ENCODE measurements at places on chromosomes 1 and 21.

DNA sequence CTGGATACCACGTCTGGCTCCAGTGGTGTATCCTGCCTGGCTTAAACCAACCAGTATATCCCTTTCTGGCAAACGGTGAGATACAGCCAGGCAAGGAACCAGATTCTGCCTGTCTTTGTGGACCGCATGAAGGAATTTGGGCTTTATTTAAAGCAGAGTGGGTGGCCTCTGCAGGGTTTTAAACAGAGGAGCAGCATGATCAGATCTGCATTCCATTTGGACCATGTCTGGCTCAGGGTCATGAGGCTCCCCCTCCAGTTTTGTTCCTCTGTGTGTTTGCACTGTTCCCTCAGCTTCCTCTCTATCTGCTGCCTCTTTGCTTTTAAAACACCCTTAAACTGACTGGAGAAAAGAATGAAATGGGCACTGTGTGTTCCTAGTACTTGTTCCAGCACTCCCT, 195.0 kb downstream of the GIPC2 start:
- DNase-seq, result no peak

DNA sequence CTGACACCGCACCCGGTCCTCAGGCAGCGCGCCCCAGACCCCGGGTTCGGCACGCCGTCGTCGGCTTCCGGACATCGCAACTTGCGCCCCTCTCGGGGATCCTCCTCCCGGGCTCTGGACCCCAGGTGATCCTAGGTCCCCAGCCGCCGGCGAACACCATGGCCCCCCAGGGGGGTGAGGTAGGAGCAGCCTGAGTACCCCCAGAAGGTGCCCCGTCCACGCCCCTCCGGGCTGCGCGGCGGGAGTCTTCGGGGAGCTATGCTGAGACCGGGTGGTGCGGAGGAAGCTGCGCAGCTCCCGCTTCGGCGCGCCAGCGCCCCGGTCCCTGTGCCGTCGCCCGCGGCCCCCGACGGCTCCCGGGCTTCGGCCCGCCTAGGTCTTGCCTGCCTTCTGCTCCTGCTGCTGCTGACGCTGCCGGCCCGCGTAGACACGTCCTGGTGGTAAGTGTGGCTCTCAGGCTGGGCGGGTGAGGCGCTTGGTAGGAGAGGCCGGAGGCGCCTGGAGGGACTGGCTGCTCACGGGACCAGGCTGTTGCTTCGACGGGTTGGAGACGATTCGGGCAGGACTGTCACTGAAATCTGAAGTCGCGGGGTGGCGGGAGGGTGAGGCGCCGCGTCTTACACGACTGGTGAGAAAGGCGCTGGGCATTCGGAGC, 367 bp downstream of the WNT2B start:
- DNase-seq, result no peak

- no peak for DNase-seq
Observed at GRCh38 chr1:170660871-170661645, 2.9 kb upstream of the PRRX1 start.

DNA sequence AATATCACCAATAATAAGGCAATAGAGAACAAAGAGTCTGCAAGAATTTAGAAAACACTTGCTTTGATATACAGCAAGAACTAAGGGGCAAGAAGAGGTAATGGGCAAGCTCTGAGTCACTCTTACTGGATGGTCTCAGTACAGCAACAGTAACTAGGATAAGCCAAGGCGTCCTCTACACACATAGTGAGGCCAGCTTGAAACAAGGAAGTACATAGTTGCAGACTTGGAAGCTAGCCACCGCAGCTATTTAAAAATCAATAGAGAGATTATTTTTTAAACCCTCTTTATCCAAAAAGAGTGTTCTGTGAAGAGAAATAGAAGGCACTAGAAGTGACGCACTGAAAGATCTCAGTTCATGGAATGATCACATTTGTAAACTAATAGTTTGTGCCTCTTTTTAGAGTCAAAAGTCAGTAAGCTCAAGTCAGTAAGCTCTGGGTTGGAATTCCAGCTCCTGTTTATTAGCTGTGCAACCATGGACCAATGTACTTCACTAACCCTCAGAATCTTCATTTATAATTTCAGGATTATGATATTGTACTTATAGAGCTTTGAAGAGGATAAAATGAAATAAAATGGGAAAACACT, 118.6 kb downstream of the AKT3 start:
- no peak for DNase-seq

DNA sequence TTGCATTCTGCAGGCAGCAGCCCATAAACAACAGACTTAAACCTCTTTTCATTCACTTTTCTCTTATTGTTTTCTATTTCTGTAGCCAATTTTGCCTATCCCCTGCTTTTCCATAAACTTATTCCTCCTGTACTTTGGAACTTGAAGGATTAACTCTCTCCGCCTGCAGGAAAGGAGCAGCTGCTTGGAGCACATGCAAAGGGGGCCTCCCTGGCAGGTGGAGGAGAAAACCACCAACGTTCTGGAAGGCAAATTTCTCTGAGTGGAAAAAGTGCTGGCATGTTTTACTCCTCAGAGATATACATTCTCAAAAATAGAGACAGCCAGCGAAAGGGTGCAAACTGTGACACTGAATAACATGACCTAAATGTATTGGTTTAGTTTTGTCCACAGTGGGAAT, 33.6 kb downstream of the RGS21 start:
- DNase-seq, result no peak

DNA sequence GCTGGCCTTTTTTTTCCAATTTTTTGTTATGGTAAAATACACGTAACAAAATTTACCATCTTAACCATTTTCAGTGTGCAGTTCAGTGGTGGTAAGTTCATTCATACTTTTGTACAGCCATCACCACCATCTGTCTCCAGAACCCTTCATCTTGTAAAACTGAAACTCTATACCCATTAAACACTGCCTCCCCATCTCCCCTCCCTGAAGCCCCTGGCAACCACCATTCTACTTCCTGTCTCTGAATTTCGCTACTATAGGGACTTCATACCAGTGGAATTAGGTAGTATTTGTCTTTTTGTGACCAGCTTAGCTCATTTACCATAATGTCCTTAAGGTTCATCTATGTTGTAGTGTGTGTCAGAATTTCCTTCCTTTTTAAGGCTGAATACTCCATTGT, 8.7 kb downstream of the PKNOX1 start:
- DNase-seq, result no peak

DNA sequence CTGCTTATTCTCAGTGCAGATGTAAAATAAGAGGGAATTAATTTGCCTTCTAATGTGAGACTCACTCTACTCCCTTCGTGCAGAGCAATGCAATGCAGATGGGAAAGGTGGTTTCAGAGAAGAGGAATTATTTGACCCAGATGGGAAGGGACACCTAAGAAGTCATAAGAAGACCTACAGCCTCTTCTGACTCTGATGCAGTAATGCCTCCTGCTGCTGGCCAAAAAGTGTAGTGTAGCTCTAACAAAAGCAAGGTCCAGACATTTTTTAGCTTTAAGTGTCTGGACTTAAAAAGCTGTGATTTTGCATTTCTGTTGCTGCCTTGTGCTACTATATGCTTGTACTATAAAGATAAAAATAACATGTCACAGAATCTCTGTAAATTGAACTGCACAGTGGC, 501.4 kb downstream of the TTLL7 start:
- no peak for DNase-seq

- DNase-seq, result no peak
Observed at GRCh38 chr1:74266001-74266400, 30.8 kb downstream of the TNNI3K start.

- no peak for DNase-seq
Observed at GRCh38 chr1:216224233-216224632, 199.0 kb downstream of the USH2A start.

DNA sequence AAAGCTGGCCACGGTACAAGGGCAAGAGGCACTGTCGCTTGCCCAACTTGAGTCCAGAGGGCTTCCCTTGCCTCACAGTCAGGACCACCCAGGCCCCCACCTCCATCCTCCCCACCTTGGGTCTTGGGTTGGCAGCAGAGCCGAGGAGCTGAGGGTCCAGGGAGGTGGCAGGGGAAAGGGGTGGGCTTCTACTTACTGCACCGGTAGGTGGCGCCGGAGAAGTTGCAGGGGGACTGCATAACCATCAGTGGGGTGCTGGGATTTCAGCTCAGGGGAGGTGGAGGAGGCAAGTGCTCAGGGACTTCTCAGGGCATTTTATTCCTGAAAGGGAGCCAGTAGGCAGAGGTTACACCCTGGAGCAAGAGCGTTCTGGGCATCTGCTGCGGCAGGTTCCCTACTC, 44.0 kb downstream of the TRIM62 start:
- DNase-seq, result peak; percentile 40

- DNase-seq, result no peak
Observed at GRCh38 chr1:199009447-199009846, 370.6 kb downstream of the PTPRC start.

DNA sequence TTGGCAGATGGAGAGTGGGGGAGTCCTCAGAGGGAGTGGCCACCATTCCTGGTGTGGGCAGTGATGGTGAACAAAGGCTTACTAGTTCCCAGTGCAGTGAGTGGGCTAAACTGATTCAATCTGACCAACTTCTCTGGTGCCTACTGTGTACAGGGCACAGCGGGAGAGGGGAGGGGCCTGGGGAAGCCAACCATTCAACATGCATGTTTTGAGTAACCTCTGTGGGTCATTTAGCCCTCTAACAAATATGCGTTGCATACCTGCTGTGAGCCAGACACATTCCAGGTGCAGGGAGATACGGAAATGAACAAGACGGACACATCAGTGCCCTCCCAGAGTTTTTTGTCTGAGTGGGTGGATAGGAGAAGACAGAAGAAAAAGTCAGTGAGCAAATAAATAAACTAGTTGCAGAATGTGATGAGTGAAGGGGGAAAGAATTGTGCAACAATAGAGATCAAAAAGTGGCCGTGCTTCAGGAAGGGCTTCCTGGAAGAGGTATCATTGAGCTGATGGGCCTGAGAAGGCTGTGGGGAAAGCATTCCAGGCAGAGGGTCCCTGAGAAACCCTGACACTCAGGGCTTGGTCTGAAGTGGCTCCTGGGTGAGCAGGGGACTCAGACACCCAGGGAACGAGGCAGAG, 78.8 kb downstream of the EPHB2 start:
- DNase-seq, result peak; percentile 47

DNA sequence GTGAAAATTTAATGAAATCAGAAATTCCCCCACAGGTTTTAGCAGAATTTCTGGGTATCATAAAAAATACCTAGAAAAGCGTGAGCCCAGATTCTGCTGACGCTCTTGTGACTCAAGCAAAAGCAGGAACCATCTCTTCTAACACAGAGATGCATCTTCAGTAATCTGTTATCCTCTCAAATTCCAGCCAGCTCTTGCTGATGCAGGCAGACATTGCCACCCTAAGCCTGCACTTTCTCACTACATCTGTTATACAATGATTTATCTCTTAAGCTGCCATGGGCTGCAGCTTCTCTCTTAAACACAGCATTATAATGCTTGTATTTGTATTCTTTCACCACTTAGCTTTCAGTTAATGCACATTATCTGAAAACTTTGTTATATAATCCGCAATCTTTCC, 113.0 kb upstream of the RGS1 start:
- peak; percentile 38 for DNase-seq

DNA sequence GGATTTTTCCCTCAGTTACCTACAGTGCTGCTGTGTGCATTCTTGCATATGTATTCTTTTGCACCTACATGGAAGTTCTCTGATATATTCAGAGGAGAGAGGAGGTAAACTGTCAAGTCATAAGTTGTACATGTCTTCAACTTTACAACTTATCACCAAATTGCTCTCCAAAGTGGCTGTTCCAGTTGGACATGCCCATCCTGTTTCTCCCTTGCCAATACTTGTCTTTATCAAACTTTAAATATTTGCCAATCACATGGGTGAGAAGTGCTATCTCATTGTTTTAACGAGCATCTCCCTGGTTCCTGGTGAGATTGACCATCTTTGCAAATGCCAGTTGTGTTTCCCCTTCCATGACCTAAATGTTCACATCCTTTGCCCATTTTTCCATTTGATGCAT, 88.2 kb downstream of the KIF26B start:
- DNase-seq, result no peak

DNA sequence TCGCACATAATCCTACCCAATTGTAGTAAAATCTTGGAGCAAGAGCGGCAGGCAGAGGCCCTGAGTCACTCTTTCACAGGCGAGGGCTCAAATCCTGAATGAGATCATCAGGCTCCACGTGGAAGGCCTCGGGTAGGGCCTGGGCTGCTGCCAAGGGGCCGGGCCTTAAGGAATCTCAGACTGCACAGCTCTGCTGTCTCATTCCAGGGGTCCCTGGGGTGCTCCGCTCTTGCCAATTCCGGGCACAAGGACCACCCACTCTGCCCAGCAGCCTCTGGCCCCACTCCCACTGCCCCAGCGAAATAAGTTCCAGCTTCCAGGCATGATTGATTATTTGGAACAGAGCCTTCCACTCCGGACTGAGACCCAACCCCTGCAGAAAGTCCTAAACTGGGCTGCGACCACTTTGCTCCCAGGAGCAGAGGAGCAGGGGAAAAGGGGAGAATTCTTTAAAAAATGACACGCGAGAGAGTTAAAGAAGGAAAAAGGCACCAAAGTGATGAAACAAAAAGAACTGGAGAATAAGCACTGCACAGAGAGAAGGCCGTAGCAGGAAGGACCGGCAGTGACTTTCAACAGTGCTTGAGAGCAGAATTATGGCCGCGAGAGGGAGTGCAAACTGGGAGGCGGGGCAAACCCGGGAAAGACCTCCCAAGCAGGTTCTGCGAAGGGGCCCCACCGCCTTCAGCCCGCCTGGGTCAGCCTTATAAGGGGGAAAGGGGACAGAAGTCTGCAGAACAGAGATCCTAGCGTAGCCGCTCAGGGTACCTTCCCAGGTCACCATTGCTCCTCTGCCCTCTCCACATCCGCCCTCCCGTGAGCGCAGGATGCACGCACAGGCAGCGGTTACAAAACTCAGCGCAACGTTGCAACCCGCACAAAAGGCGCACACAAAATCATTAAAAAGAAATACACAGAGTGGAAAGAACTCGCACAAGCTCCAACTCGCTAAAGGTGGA, 2.0 kb downstream of the ADAMTS1 start:
- DNase-seq, result peak; percentile 95

DNA sequence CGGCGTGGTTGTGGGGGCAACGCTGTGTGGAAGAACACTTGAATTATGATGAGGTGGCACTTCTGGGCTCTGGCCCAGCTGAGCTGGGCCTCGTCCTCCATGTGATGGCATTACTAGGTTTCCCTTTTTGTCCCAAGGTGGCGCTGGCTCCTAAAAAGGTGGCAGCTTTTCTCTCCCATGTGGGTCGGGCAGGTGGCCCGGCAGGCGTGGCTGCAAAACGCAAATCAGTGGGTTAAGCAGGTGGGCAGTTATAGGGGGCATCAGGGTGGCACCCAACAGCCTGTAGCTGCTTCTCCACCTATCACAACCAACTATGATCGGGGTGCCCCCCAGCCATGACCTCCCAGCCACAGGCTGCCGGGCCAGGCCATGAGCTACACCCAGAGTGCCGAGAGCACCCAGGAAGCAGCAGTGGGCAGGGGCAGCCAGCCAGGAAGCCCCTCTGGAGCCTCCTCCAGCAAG, 59.6 kb downstream of the KCNAB2 start:
- DNase-seq, result no peak

GRCh38 chr1:71956613-71957285, 325.6 kb downstream of the NEGR1 start:
- DNase-seq, result no peak

GRCh38 chr1:4571263-4571662, 83.1 kb upstream of the AJAP1 start:
- no peak for DNase-seq

GRCh38 chr1:18800258-18800657, 59.2 kb downstream of the TAS1R2 start:
- DNase-seq, result no peak

Data from amniotic epithelial cell (primary cell).